Glutamatergic neuron (in vitro differentiated cells): ENCODE measurements at places on chromosomes 16 and 17. TPM values are rescaled to one million over a fixed set of nuclear protein-coding genes. Genes with fewer than 3 reads are reported as not detected.

GRCh38 chr17:18004884-18005305 is 32.2 kb downstream of the DRC3 start:
- peak; percentile 42 for DNase-seq

GRCh38 chr17:6780001-6780400 is 4.0 kb downstream of the FBXO39 start:
- no peak for DNase-seq

DNA sequence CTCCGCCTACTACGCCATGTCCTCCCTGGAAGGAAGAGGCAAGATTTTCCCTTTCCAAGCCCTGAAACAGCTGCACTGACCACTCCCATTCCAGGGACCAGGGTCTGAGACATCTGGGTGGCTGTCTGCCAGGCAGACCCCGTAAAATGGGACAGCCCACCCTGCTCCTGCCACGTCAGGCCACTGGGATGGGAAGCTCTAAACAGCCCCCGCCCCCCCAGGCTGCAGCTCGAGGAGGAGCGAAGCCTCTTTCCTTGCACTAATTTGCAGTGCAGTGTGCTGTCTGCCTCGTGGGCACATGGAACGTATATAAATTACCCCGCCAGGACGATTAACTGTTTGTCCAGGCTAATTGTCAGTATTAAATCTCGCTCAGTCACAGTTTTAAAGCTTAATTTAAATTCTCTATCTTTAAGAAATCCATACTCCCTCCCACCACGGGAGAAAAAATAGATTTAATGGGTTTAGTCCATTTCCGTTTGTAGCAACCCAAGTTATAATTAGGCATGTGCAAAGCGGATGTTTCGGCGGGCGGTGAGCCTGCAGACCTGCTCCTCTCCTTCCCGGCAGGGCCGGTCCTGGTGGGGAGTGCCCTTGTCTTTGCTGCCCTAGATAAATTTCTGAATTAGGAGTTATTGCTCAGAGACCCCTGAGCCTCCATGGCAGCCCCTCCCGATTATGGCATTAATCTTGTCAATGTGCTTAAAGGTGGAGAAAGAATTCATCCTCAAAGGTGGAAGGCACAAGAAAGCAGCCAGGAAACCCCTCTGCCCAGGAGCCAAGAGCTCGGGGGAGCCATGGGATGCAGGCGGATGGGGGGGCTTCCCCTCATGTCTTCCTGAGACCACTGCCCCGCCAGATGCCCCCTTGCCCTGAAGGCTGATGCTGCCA is 268.0 kb upstream of the TNRC6C start:
- no peak for DNase-seq

DNA sequence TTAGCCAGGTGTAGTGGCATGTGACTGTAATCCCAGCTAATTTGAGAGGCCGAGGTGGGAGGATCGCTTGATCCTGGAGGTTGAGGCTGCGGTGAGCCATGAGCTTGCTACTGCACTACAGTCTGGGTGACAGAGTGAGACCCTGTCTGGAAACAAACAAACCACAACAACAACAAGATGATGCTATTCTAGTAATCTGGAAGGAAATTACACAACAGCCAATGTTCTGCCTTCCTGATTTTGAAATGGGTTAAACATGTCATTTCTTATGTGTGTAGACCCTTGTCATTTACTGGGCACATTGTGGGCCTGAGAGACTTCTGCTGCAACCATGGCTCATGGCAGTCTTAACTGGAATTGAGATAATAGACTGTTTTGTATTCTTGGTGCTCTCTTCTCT is 5.9 kb downstream of the COQ7 start:
- no peak for DNase-seq

DNA sequence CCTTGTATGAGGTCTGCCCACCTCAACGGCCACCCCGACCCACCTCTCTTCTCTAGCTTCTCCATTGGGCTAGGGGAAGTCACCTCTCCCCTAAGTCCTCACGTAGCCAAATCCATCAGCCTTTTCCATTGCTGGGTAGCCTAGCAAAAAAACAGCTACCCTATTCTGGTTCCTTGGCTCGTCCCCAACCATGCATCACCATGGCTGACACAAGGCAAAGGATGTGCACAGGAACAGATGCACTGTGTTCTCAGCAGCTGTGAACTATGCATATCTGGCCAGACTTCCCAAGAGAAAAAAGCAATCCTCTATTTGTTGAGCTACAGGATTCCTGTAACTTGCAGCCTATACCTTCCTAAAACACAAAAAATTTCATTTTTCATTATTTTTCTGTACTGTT is 22.0 kb upstream of the FLCN start:
- DNase-seq: no peak

DNA sequence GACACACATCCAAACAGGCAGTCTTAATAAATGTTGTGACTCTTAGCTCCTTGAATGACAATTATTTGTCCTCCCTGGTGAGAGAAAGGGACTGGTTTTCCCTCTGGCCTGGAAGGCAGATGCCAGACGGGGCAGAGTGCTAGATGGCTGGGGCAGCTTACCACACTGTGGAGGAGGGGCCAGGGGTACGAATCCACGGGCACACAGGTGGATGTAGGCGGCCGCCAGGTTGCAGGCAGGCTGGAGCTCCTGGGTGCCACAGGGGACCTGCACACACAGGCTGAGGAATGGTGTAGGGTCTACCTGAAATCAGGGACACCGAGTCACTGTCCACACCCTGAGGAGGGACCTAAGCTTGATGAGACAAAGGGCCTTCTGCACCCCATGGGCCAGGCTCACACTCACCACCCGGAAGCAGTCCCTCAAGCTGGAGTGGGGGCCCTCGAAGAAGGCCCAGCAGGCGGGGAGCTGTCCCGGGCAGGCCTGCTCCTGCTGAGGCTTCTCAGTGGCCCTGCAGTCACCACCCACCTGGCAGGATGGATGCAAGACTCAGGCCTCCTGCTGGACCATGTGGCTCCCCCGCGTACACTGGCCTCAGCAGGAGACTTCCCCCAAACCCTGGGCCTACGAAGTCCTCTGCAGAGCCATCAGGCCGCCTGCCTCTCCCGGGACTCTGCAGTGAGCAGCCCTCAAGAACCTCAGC is 38.4 kb downstream of the RMI2 start:
- peak; percentile 11 for DNase-seq

DNA sequence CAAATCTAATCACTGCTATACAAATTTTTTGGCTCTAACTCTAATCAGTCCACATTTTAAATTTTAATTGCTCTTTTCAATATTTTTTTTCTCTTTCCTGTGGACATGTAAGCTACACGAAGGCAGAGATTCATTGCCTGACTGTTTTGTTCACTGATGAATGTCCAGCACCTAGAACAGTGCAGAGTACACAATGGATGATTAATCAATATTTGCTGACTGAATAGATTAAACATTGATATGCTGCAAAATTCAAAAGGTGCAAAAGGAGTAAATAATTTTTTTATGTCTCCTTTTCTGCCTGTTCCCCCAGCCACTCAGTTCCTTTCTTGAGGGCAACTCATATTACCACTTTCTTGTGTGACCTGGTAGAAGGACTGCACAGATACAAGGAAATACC is 32.8 kb downstream of the SCNN1B start:
- no peak for DNase-seq

GRCh38 chr17:45889579-45889978 is 4.8 kb upstream of the MAPT start:
- DNase-seq: no peak

DNA sequence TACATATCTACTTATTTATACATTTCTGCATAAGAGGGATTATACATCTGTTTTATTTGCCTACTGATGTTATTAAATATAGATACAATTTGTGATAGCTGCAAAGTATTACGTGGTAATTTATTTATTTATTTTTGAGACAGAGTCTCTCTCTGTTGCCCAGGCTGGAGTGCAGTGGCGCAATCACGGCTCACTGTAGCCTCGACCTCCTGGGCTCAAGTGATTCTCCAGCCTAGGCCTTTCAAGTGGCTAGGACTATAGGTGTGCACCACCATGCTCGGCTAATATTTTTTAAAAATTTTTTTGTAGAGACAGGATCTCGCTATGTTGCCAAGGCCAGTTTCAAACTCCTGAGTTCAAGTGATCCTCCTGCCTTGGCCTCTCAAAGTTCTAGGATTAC is 35.5 kb downstream of the NFAT5 start:
- DNase-seq: no peak

GRCh38 chr17:42071810-42072209 is 21.4 kb upstream of the C17orf113 start:
- DNase-seq: no peak

- DNase-seq: no peak
These were observed 20.7 kb upstream of the CBX4 start for GRCh38 chr17:79859676-79860615.

GRCh38 chr16:2196162-2196980 is at the start of gene CASKIN1:
TSS of gene CASKIN1 (minus strand) at chr16:2196605. CDS start at chr16:2196432, 173 bp downstream.
- DNase-seq: peak; percentile 58

- no peak for DNase-seq
These were observed 1024.8 kb upstream of the EEF2KMT start for GRCh38 chr16:6122401-6122800.

GRCh38 chr16:8063159-8063558 is 527.2 kb downstream of the TMEM114 start:
- no peak for DNase-seq

- DNase-seq: no peak
These were observed 14.2 kb upstream of the KREMEN2 start for GRCh38 chr16:2949705-2950352.

DNA sequence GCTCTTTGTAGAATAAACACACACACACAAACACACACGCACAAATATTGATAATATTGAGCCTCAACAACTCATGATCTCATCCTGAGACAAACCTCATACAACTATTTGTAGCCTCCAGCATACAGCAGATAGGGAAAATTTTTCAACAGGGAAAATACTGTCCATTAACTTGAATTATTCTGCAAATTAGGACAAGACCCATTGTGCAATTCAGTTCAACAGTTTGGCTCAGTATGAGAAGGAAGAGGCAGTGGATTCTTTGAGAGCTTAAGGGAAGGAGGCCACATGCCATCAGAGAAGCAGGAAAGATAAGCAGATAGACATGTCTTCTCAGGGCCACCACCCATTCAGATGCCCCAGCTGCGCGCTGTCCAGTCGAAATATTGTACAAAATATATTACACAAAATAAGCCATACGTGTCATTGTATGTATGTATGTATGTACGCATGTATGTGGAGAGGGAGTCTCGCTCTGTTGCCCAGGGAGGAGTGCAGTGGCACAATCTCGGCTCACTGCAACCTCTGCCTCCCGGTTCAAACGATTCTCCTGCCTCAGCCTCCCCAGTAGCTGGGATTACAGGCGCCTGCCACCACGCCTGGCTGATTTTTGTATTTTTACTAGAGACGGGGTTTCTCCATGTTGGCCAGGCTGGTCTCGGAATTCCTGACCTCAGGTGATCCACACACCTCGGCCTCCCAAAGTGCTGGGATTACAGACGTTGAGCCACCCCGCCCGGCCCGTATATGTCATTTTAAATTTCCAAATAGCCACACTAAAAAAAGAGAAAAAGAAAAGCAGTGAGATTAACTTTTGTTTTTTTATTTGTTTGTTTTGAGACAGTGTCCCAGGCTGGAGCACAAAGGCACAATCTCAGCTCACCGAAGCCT is 1.8 kb downstream of the ZC3H7A start:
- no peak for DNase-seq

DNA sequence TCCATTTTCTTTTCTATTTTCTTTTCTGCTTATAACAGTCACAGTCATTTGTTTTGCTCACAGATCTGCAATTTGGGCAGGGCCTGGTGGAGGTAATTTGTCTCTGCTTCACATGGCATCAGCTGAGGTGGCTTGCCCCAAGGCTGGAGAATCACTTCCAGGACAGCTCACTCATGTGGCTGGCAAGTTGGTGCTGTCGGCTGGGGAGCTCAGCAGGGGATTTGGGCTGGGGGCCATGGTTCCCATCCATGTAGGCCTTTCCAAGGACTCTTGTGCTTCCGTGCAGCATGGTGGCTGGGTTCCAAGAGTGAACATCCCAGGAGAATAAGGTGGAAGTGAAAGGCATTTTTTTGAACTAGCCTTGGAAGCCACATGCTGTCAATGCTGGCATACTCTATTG is 85.7 kb downstream of the MGAT5B start:
- no peak for DNase-seq

GRCh38 chr16:82263521-82264143 is 93.6 kb upstream of the MPHOSPH6 start:
- peak; percentile 57 for DNase-seq

DNA sequence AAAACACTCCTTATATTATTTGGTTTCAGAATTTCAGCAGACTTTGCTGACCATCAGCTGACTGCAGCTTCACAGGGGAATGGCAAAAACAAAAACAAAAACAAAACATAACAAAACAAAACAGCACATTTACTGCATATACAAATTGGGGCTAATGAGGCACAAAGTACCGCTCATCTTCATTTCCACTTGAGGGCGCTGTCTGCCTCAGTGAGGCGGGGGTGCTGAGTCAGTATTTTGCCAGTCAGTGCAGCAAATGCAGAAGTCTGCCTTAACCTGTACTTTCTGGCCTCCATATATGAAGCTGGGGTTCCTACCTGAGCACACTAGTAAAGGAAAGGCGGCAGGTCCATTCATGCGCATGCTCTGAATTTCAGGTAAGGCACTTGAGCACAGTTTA is 13.5 kb upstream of the DYNLRB2 start:
- DNase-seq: peak; percentile 35

- no peak for DNase-seq
These were observed 95.6 kb downstream of the PGS1 start for GRCh38 chr17:78473951-78474613.

- DNase-seq: no peak
These were observed 358.8 kb upstream of the CDH5 start for GRCh38 chr16:66007717-66008116.

GRCh38 chr16:4105848-4106247 is 10.4 kb downstream of the ADCY9 start:
- no peak for DNase-seq

DNA sequence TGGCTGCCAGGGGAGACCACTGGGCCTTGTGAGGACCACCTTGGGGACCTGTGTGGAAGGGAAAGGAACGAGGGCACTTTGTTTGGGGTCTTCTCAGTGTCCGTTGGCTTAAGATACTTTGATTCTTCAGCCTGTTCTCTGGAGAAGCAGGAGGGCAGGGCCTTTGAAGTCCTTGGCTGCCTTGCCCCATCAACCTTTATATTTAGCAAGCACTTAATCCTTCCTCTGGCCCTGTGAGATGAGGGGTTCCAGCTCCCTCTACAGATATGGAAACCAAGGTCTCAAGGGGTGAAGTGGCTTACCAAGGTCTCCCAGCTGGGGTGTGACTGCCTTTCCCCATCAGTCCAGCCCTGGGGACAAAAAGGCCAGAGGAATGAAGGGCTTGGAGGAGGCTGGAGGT is 28.5 kb downstream of the TTYH2 start:
- no peak for DNase-seq

The ORC6 gene
- 30.1 TPM for total RNA-seq

The CNOT1 gene
- 165 TPM for total RNA-seq

The NPIPA3 gene
- 3.3 TPM for total RNA-seq

The KRTAP4-6 gene
- total RNA-seq: not detected

The CIBAR2 gene
- total RNA-seq: not detected

The ODAD4 gene
- 3.4 TPM for total RNA-seq
